Right atrium auricular region (tissue), 2 donors: ENCODE measurements at places on chromosomes 6 and 20. TPM values are rescaled to one million over a fixed set of nuclear protein-coding genes. Genes with fewer than 3 reads are reported as not detected.

The DPM1 gene
- 78.1 TPM for total RNA-seq

The SAMD5 gene
- total RNA-seq: 1.4 TPM

The CTCFL gene
- not detected for total RNA-seq

DNA sequence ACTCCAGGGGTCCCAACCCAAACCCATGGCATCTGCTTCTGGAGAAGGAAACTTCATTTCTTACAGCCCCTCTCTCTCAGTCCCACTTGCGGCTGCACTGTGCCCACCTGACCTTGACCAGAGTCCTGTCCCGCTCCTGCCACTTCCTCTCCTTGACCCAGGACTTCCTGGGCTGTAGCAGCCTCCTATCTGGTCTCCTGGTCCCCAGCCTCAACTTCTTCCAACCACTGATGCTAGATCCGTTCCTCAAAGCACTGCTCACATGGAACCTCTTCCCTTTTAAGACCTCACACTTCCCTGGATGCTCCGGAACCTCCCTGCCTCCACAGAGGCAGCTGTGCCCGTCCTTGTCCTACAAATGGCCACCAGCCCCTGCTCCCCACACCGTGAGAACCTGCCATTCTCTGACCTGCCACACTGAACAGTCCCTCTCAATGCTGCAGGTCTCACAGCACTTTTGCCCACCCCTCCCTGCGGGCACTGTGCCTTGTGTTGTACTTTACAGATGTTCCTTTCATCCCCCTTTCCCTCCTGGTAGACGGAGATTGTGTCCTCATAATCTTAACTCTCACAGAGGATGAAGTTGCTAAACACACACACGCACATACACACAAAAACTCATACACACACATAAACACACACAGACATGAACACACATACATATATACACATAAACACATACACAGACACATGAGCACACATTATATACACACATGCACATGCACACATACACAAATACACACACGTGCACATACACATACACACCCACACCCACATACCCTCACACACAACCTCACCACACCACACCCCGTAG is 59.6 kb upstream of the NXT1 start:
- no peak for DNase-seq

DNA sequence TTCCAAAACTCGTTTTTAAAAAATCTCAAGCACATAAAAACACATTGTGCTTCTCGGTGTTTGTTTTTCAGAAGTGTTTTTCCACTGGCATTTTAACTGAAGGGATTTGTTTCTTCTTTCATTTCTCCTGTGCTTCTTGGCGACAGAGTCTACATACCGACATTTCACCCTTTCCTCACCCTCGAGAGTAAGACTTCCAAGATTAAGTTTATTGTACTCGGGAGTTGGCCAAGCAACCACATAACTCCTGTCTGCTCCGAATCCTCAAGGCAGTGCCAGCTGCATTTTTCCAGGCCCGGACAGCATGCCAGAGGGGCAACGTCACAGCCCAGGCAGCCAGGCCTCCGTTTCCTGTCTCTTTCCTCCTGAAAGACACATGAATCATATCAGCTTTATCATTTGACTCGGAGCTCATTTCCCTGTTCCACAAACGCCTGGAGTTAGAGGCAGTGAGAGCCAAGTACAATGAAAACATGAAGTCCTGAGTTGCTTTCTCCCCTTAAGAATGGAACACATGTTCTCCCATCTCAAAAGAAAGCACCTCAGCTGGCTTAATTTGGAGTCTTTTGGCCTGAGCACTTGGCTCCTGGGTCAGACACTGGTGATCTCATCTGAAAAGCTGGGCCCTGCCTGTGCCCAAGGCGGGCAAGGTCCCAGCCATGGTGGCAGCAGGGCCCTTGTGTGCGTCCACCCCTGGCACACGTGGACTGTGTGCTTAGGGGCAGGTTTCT is 23.2 kb upstream of the FAM50B start:
- peak; percentile 98 for DNase-seq

DNA sequence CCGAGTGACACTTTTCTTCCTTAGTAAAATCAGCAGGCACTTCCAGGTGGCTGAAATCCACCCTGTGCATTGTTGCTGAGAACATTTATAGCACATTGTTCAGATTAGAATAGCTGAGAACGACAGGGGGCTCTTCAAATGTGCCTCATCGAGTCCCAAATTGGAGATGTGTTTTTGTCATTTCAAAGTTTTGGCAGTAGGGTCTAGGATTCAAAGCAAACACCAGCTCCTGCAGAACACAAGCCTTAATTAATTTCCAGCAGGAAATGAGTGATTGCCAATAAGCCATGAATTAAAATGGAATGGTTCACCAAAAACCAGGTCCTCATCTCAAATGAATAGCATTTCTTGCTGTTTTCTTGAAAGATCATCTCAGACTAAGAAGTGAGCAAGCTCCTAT is 171.6 kb downstream of the PLCB1 start:
- DNase-seq: no peak

DNA sequence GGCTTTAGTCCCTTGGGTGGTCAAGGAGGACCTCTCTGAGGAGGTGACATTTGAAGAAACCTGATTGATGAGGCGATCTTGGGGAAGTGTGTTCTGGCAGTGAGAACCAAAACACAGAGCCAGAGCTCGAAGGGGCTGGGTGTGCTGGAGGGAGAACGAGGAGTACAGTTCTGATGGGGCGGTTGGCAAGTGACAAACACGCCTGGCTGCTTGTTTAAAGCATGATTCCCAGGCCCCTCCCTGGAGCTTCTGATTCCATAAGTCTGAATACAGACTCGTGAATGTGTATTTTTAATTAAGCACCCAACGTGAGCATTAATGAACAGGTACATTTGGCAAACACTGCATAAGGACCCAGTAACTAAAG is 886 bp upstream of the NFATC2 start:
- DNase-seq: no peak

DNA sequence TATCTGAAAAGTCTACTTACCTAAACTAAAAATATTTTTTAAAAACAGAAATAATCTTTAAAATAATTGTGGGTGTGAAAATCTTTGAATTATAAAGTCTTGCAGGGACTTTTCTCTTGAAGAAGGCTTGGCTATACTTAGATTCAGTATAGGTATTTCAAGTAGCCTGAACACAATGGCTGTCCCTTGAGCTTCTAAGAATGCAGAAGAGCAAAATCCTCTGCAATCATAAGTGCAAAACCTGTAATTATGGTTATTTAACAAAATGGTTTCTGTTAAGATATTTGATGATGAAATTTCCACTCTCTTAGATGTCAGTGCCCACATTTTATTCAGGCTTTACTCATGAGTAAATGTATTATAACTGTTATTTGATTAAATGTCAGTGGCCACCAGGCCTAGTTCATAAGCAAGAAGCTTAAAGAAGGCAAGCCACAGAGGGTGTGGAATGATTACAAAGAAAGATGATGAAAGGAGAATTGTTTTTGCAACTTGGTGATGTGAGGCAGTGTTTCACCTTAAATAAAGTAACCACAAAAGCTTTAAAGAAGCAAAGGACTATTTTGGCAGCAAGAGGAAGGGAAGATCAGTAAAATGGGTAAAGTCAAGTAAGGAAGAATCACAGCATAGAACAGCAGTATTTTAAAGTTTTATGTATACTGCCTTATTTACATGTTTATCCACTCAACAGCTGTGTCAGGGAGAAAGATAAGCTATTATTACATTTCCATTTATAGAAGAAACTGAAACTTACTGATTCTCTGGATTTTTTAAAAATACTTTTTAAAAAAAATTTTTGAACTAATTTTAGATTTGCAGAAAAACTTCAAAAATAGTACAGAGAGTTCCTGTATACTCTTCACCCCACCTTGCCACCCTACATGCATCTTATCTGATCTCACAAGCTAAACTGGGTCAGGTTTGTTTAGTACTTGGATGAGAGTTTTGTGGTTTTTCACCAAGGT is 351.2 kb upstream of the RUNX2 start:
- DNase-seq: no peak
